Lower leg skin (tissue), 4 donors: ENCODE measurements at places on chromosomes 12 and 14.

- no peak for DNase-seq
Measured at GRCh38 chr14:99590746-99591555, 13.1 kb downstream of the CCDC85C start.

DNA sequence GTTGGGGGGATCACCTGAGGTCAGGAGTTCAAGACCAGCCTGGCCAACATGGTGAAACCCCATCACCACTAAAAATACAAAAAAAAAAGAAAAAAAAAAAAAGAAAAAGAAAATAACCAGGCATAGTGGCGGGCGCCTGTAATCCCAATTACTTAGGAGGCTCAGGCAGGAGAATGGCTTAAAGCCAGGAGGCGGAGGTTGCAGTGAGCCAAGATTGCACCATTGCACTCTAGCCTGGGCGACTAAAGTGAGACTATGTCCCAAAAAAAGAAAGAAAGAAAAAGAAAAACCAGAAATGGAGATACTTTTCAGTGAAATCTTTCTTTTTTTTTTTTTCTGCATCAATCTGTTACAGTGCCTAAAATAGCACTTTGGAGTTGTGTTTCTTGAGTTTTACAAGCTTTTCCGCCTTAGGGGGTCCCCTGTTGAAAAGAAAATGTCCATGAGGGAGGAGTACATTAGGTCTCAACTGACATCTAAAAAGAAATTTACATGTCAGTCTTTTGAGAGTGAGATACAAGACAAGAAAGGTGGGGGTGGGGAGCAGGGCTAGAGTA is 82.9 kb upstream of the VASH1 start:
- DNase-seq = no peak

GRCh38 chr12:85529896-85530295 is 249.9 kb downstream of the ALX1 start:
- no peak for DNase-seq

- DNase-seq = no peak
Measured at GRCh38 chr12:89350630-89351488, 1.4 kb downstream of the DUSP6 start.

- DNase-seq = no peak
Measured at GRCh38 chr12:6960593-6961277, 9.6 kb downstream of the PTPN6 start.

GRCh38 chr14:39080886-39081285 is 22.1 kb downstream of the SEC23A start:
- DNase-seq = no peak

GRCh38 chr12:41465526-41465925 is 277.4 kb downstream of the PDZRN4 start:
- no peak for DNase-seq

DNA sequence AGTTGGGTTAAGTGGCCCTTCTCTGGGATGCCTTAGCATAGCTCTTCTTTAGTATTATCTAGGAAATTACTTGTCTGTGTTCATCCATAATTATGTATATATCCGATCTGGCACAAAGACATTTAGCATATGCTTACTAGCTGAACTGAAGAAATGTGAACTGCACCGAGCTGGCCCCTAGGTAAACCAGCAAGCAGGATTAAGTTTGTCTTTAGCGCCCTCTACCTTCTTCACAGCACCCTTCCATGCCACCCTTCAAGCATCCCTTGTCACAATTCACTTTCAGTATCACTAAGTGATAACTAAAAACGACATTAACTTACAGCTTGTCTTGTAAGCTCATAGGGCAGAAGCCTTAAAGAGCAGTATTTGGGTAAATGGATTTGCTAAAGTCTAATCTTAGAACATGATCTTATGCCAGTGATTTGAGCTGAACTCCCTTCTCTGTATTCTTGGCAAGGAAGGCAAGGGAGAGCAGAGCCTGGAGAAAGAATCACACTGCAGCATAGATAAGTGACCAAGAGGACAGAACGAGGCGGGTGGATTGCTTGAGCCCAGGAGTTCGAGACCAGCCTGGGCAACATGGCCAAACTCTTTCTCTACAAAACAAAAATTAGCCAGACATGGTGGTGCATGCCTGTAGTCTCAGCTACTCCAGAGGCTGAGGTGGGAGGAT is 2.6 kb upstream of the HAL start:
- DNase-seq = no peak
